Mesenteric fat pad (tissue), 1 donor: ENCODE measurements at places on chromosomes 4 and X. TPM values are rescaled to one million over a fixed set of nuclear protein-coding genes. Genes with fewer than 3 reads are reported as not detected.

Gene GPR34
- total RNA-seq = 41.2 TPM

Gene FAM133A
- not detected for total RNA-seq

Gene CT45A5
- not detected for total RNA-seq

Gene FAM193A
- 25.3 TPM for total RNA-seq

Gene SATL1
- not detected for total RNA-seq

Gene C4orf50
- not detected for total RNA-seq

Gene SSX1
- not detected for total RNA-seq

Gene IL2
- not detected for total RNA-seq

Gene CCDC160
- total RNA-seq = not detected

Gene WNK3
- 1.2 TPM for total RNA-seq

Gene SORBS2
- total RNA-seq = 17.5 TPM

Gene CXorf65
- 2.2 TPM for total RNA-seq

Gene CT45A1
- total RNA-seq = not detected

Gene IL9R
- 0.22 TPM for total RNA-seq

Gene ADH4
- total RNA-seq = 4.8 TPM

Gene UGT2B17
- 0.29 TPM for total RNA-seq

Gene PLK4
- total RNA-seq = 0.61 TPM

Gene NSG1
- total RNA-seq = 0.16 TPM

Gene RTL3
- not detected for total RNA-seq
